ENCODE measurements at places on chromosomes 5 and 9.
A peak's percentile ranks its signal among the peaks of the same experiment; 100 is the strongest.

- DNase-seq = peak; percentile 55
Measured at GRCh38 chr9:96022445-96023051, 147.1 kb downstream of the ERCC6L2 start.

GRCh38 chr5:114402206-114402605 lies 40.3 kb downstream of the KCNN2 start:
- DNase-seq = no peak

DNA sequence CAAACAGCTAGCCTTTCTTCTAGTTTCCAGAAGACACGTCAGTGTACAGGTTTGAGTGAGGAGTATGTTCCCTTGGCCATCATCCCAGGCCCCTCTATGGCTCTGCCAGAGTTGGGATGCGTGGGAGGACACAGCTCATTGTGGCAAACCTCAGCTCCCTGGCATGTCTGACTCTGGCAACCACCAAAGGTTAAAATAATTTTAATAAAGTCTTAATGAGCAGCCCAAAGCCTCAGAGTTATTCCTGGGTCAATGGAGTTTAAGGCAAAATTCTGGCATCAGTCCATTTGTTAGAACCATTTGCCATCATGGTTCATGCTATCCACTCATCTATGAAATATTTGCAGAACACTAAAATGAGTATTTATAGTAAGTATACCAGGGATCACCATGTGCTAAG lies 79.8 kb upstream of the PAPPA start:
- DNase-seq = no peak

- DNase-seq = no peak
Measured at GRCh38 chr9:25678846-25679360, 659 bp upstream of the TUSC1 start.

GRCh38 chr5:80566711-80567259 lies 3.3 kb downstream of the ANKRD34B start:
- DNase-seq = no peak

- DNase-seq = no peak
Measured at GRCh38 chr5:7221041-7221440, 174.9 kb upstream of the ADCY2 start.

DNA sequence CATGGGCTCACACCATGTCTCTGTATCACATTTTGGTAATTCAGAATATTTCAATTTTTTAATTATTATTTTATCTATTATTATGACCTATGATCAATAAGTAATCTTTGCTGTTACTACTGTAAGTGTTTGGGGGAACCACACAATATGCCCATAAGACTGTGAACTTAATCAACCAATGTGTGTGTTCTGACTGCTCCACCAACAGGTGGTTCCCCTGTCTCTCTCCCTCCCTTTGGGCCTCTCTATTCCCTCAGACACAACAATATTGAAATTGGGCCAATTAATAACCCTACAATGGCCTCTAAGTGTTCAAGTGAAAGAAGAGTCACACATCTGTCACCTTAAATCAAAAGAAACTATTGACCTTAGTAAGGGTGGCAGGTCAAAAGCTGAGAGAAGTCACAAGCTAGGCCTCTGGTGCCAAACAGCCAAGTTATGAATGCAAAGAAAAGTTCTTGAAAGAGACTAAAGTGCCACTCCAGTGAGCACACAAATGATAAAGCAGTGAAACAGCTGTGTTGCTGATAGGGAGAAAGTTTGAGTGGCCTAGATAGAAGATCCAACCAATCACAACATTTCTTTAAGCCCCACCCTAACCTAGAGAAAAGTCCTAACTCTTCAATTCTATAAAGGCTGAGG lies 88.7 kb downstream of the DEPDC1B start:
- no peak for DNase-seq

Data from Right ventricle myocardium superior (tissue), 1 donor.